CD4-positive, alpha-beta T cell (primary cell): ENCODE measurements at places on chromosomes 13 and 19.

DNA sequence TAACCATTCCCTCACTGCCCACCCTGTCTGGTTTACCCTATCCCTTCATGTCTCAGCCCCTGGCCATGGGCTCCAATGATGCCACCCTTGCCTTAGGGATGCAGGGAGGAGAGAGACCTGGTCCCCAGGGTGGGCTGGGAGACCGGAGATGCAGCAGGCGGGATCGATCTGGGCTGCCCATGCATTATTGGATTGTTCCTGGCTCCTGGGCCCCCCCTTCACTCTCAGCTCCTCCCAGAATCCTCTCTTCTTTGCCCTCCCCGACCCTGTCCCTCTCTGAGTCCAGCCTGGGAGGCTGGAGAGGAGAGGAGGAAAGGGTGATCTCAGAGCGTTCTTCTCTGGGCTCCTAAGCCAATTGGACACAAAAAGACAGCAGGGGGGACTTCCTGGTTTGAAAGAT lies 5.8 kb downstream of the KASH5 start:
- no peak overlapping the region for H3K4me3 ChIP-seq
- peaks cover 30% of the 10 kb centered on the region for H3K4me1 ChIP-seq
- no peak for DNase-seq
- H3K27me3 ChIP-seq, result no peaks in the 10 kb centered on the region
- no peak overlapping the region for H3K27ac ChIP-seq
- H3K36me3 ChIP-seq, result no peaks in the 10 kb centered on the region

GRCh38 chr13:20359335-20359734 lies 127.2 kb upstream of the GJB6 start:
- H3K27me3 ChIP-seq, result no peaks in the 10 kb centered on the region
- H3K36me3 ChIP-seq, result no peaks in the 10 kb centered on the region
- no peak for DNase-seq
- H3K4me1 ChIP-seq, result no peaks in the 10 kb centered on the region
- no peak overlapping the region for H3K27ac ChIP-seq
- H3K4me3 ChIP-seq, result no peak overlapping the region

DNA sequence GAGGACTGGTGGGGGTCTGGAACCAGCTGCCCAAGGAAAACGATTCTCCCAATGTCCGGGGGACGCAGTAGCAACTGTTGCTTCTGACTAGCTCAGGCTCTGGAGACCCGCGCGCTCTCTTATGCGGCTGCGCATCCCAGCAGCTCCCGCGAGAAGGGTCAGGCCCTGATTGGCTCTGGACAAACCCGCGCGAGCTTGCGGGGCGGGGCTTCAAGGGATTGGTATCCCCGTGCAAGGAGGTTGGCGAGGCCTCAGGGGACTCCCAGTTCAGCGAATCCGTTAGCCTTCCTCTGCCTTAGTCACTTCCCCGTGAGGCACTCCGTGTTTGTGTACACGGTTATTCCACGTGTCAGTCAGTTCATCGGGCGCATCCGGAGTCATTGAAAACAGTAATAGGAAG lies 20.2 kb downstream of the SIGLECL1 start:
- no peak overlapping the region for H3K27ac ChIP-seq
- H3K4me1 ChIP-seq, result no peaks in the 10 kb centered on the region
- no peaks in the 10 kb centered on the region for H3K36me3 ChIP-seq
- H3K4me3 ChIP-seq, result no peak overlapping the region
- no peak for DNase-seq

GRCh38 chr19:566844-567243 lies 5.6 kb upstream of the BSG start:
- H3K36me3 ChIP-seq, result no peaks in the 10 kb centered on the region
- no peak overlapping the region for H3K27ac ChIP-seq
- peaks cover 16% of the 10 kb centered on the region for H3K4me1 ChIP-seq

DNA sequence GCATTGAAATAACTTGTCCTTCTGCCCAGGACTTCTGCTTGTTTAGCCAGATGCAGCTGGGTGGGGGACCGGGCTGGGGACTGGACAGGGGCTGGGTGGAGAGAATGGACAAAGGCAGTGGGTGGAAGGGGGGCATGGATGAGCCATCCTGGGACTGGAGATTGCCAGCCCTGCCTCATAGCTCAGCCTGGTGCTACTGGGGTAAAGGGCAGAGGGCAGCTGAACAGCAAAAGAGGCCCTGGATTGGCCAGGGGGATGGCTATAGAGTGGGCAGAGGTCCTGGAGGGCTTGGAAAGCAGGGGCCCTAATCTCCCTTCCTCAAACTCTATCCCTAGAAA lies 17.7 kb upstream of the PLAUR start:
- H3K4me3 ChIP-seq, result no peak overlapping the region
- no peak overlapping the region for H3K27ac ChIP-seq
- no peak for DNase-seq
- H3K4me1 ChIP-seq, result no peaks in the 10 kb centered on the region
- H3K36me3 ChIP-seq, result no peaks in the 10 kb centered on the region
